Activated CD8-positive, alpha-beta memory T cell treated with anti-CD3 and anti-CD28 coated beads for 36 hours (primary cell): ENCODE measurements at places on chromosomes 4 and X. TPM values are rescaled to one million over a fixed set of nuclear protein-coding genes. Genes with fewer than 3 reads are reported as not detected.

Gene ADGRL3
- not detected for total RNA-seq

Gene PLCXD1
- 31.2 TPM for total RNA-seq

Gene CHRDL1
- not detected for total RNA-seq

Gene USP11
- 45.0 TPM for total RNA-seq

Gene ZNF157
- total RNA-seq, result 0.96 TPM

Gene LRIT3
- 0.17 TPM for total RNA-seq

Gene MAGEA4
- not detected for total RNA-seq

Gene MAOB
- not detected for total RNA-seq

Gene MEPE
- not detected for total RNA-seq

Gene REELD1
- 0.10 TPM for total RNA-seq

Gene ZNF630
- total RNA-seq, result 2.0 TPM

Gene HSFX2
- not detected for total RNA-seq

Gene CPE
- total RNA-seq, result not detected

Gene KLHL15
- total RNA-seq, result 8.9 TPM

Gene ZNF81
- 5.7 TPM for total RNA-seq

Gene MAGEC2
- not detected for total RNA-seq

Gene USP17L15
- total RNA-seq, result not detected

Gene PNMA5
- not detected for total RNA-seq

Gene CLDN2
- not detected for total RNA-seq

Gene RAB41
- not detected for total RNA-seq

Gene USP26
- total RNA-seq, result not detected

Gene TBX22
- not detected for total RNA-seq

Gene IL9R
- total RNA-seq, result 2.1 TPM

Gene DCAF4L1
- 0.36 TPM for total RNA-seq

Gene LAGE3
- total RNA-seq, result 64.7 TPM

Gene S100G
- total RNA-seq, result not detected

Gene PCDH10
- total RNA-seq, result not detected

Gene BBS12
- total RNA-seq, result 1.9 TPM

Gene ALAS2
- total RNA-seq, result not detected

Gene GSPT2
- 10.7 TPM for total RNA-seq

Gene GPR34
- total RNA-seq, result 1.0 TPM

Gene PASD1
- not detected for total RNA-seq

Gene CYSLTR1
- total RNA-seq, result 0.23 TPM

Gene DIPK2B
- not detected for total RNA-seq

Gene NXF2B
- total RNA-seq, result not detected

Gene FAM184B
- not detected for total RNA-seq

Gene DCAF8L2
- not detected for total RNA-seq

Gene LPAR4
- 0.06 TPM for total RNA-seq
